ENCODE measurements at places on chromosomes 3 and 15.

- no peak for DNase-seq
These were observed 167.3 kb upstream of the NDN start for GRCh38 chr15:23854203-23854911.

DNA sequence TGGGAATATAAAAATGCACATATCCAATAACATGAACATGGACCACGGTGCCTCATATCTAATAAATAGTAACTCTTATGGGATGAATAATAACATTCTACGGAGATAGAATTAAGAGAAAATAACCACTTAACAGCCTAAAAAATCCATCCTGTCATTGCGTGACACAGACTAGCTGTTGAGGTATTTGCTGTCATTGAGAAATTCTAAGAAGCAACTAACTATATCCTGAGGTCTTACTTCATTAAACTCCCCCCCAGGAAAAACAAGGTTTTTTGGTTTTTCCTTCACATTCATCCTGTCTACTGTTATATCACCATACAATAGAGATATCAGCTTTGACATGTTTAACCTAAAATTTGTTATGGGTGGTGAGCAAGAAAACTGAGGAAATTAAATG is 14.3 kb downstream of the CEP152 start:
- no peak for DNase-seq

- DNase-seq, result peak; percentile 70
These were observed 69.7 kb downstream of the USF3 start for GRCh38 chr3:113626503-113627371.

- peak; percentile 44 for DNase-seq
These were observed 179.6 kb upstream of the THRB start for GRCh38 chr3:24674261-24674660.

GRCh38 chr15:69648775-69649735 is 196.4 kb downstream of the RPLP1 start:
- no peak for DNase-seq

- DNase-seq, result no peak
These were observed 76.3 kb upstream of the NR2F2 start for GRCh38 chr15:96254173-96254572.

- no peak for DNase-seq
These were observed 648.9 kb upstream of the ALCAM start for GRCh38 chr3:104717828-104718196.

GRCh38 chr3:79367066-79367465 is 400.7 kb downstream of the ROBO1 start:
- no peak for DNase-seq

DNA sequence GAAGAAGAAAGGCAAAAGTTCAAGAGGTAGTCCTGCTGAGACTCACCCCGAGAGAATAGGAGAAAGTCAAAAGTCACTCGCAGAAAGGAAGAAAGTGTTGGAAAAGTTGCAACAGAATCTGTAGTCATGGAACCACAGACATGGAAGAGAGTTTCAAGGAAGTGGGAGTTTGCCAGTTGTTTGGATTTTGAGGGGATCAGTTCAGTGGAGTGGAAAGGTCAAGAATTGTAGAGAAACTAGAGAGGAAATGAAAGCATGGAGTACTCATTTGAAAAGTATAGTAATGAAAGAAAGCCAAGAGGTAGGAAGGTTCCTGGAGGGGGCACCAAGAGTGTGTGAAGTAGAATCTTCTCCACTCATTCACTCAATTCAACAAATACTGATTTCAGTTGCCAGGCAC is 34.7 kb downstream of the SPTSSB start:
- no peak for DNase-seq

GRCh38 chr15:52183562-52184173 is 7.5 kb downstream of the GNB5 start:
- DNase-seq, result peak; percentile 54

DNA sequence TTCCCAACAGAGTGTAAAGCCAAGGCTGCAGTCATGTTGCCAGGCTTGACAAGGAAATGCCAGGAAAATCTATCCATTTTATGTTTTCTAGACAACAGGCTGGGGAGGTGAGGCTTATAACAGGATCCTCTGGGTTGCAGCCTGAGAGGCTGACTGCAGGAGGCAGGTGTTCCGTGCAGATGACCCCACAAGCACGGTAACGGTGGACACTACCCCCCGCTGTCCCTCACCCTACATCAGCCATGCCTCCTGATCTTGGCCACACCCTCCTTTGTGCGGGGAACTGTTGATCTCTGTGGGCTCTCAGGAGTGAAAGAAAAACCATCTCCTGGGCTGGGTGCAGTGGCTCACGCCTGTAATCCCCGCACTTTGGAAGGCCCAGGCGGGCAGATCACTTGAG is 68.0 kb upstream of the ADPGK start:
- DNase-seq, result no peak

DNA sequence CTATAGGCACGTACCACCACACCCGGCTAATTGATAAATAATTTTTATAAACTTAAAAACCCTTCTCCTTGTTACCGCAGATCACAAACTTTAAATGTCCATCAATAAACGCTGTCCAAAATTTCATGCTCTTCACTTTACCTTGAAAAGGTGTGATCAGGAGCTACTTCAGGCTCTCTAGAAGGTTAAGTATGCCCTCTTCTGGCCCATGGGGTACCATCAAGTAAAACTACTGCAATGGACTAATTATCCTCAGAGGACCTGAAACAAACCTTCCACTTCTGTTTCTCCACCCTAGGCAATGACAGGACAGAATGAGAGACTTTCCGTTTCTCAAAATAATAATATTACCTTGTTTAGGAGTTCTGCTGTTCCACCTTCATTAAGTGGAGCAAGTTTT is 9.2 kb downstream of the LZTFL1 start:
- peak; percentile 25 for DNase-seq

GRCh38 chr3:98233468-98233867 is 30.6 kb upstream of the OR5H6 start:
- DNase-seq, result no peak

- DNase-seq, result peak; percentile 42
These were observed 175.5 kb downstream of the NECTIN3 start for GRCh38 chr3:111246967-111247760.

- no peak for DNase-seq
These were observed 2.2 kb downstream of the RPSA start for GRCh38 chr3:39408493-39409372.

- DNase-seq, result no peak
These were observed 288.9 kb downstream of the EDEM1 start for GRCh38 chr3:5476403-5476802.

DNA sequence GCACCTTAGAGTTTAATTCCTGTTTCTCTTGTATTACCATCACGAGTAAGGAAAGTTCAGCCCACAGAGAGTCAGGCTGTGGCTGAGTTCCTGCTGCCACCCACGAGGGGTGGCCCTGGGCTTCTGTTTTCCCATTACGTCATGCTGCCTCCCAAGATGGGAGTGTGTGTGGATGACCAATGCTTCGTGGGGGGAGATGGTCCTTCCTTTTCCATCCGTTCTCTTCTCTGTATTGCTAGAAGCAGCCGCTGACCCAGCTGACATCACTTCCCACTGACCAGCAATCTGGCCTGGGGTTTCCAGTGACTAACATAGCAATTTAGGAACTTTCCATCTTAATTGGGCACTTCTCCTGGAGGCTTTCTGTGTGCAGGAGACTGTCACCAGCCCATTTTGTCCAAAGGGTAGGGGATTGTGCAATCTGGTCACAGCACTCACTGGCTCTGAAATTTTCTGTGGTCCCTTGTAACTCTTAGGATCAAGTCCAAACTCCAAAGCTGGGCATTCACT is 9.3 kb downstream of the IRAK2 start:
- DNase-seq, result no peak

DNA sequence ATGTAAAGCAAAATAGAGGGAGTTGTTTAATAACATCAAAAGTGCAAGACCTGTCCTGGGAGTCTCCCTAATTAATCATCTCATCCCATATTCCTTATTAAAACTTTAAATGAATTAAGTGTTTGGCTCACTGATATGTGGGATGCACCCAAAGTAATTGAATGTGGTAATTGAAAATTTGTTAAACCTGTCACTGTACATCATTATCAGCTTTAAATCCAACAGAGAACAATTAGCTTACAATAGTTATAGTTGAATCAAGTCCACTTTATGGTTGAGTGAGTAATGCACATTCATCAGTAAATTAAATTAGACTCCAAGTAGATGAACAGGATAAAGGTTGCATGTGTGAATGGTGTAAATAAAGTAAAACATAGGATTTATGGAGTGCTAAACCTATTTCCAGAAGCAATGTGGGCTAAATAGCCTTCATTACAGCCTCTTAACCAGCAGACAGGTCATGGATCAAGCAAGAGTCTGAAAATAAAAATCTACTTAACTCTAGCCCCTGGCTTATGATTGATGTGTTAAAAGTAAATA is 608.2 kb upstream of the CCDC54 start:
- no peak for DNase-seq

All from cardiac muscle cell (in vitro differentiated cells and primary cell).